ENCODE measurements at places on chromosomes 3 and 15.

DNA sequence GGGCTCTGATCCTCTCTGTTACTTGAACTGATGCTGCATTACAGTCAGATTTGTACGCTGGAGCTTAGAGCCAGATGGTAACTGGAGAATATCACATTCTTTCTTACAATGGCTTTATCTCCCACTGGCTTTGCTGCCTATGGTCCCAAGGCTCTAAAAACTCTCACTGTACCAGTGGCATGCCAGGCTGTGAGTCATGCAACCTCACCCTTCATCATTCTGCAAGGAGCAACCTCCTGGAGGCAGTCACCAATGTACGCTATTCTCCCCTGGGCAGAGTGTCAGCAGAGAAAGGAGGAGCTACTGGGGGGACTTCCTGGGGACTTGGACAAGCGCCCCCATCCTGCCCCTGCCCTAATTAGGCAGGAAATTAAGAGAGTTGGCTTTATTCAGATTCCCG lies 97.9 kb upstream of the EIF1B start:
- no peak for DNase-seq

- peak; percentile 74 for DNase-seq
Measured at GRCh38 chr15:43777267-43777914, 625 bp upstream of the ELL3 start.

- no peak for DNase-seq
Measured at GRCh38 chr15:25184356-25185155, 229.8 kb downstream of the SNRPN start.

- DNase-seq: no peak
Measured at GRCh38 chr15:47035475-47036406, 681.6 kb upstream of the SEMA6D start.

GRCh38 chr3:51921081-51921578 lies 18.0 kb upstream of the IQCF1 start:
- no peak for DNase-seq

- DNase-seq: no peak
Measured at GRCh38 chr3:185797108-185797881, 27.5 kb downstream of the IGF2BP2 start.

GRCh38 chr3:71583566-71584393 lies at the start of gene FOXP1:
Gene FOXP1 (minus strand): TSS chr3:71583728. CDS start chr3:71198381, 385,347 bp downstream.
- DNase-seq: peak; percentile 59

GRCh38 chr3:5980475-5980874 lies 793.0 kb downstream of the EDEM1 start:
- DNase-seq: no peak

- DNase-seq: no peak
Measured at GRCh38 chr3:143140550-143140949, 21.0 kb downstream of the CHST2 start.

GRCh38 chr3:105579439-105579838 lies 212.7 kb downstream of the ALCAM start:
- DNase-seq: no peak

- DNase-seq: peak; percentile 98
Measured at GRCh38 chr3:101940521-101941317, 91.4 kb downstream of the NFKBIZ start.

- peak; percentile 47 for DNase-seq
Measured at GRCh38 chr3:125079675-125080045, 23.9 kb upstream of the HEG1 start.

DNA sequence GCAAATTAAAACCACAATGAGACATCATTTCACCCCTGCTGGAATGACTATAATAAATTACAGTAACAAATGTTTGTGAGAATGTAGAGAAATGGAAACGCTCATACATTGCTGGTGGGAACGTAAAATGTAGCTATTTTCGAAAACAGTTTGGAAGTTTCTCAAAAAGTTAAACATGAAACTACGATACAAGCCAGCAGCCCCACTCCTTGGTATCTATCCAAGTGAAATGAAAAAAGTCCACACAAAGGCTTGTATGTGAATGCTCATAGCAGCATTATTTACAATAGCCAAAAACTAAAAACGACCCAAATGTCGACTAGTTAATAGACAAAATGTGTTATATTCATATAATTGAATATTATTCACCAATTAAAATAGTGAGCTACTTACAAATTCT lies 22.9 kb upstream of the CFAP20DC start:
- no peak for DNase-seq

DNA sequence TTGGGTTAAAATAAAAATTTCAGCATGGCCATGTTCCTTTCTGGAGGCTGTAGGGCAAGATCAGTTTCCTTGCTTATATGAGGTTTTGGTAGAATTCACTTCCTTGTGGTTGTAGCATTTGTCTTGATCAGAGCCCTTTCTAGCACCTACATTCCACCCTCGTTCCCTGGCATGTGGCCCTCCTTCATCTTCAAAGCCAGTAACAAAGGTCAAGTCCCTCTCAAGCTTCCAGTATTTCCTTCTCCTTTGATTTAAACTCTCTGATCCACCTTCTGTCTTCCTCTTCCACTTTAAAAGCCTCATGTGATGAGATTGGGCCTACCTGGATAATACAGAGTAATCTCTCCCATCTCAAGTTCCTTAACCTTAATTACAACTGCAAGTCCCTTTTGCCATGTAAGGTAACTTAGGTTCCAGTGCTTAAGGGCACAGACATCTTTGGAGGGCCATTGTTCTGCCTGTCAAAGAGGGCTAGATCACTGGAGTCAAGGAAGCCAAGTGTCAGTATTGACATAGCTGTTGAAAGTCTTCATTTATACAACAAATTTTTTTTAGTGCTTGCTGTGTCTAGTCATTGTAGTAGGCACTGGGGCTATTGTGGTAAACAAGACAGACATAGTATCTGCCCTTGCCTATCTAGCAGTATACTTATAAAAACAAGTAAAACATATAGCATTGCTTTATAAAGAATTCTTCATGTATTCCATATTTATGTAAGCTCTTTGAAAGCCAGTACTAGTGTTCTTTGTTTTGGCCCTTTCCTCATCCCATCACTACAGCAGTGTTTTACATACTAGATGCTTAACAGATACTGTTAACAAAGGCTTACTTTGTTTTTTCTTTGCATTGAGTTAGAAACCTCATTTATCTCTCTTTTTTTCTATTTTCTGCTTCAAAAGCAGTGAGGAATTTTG lies 40.7 kb downstream of the GLCE start:
- DNase-seq: no peak

- DNase-seq: no peak
Measured at GRCh38 chr3:169244119-169244864, 419.2 kb downstream of the MECOM start.

DNA sequence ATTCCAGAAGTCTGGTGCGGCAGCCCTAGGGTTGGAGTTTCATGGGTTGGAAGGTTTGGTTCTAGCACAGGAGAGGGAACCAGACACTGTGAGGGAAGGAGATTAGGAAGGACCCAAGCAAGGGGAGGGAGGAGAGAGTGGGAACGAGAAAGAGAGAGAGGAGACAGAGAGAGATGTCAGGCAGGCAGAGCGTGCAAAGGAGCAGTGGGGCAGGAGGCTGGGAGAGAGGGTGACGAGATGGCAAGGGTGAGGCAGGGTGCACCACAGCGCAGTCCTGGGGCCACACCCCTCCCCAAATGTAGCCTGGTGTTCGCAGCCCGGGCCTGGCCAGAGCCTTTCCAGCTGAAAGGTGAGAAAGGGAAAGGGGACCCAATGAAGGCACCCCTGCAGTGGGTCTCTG lies 162.9 kb upstream of the TLE3 start:
- no peak for DNase-seq

- DNase-seq: peak; percentile 30
Measured at GRCh38 chr3:189144645-189145044, 27.1 kb upstream of the TPRG1 start.

DNA sequence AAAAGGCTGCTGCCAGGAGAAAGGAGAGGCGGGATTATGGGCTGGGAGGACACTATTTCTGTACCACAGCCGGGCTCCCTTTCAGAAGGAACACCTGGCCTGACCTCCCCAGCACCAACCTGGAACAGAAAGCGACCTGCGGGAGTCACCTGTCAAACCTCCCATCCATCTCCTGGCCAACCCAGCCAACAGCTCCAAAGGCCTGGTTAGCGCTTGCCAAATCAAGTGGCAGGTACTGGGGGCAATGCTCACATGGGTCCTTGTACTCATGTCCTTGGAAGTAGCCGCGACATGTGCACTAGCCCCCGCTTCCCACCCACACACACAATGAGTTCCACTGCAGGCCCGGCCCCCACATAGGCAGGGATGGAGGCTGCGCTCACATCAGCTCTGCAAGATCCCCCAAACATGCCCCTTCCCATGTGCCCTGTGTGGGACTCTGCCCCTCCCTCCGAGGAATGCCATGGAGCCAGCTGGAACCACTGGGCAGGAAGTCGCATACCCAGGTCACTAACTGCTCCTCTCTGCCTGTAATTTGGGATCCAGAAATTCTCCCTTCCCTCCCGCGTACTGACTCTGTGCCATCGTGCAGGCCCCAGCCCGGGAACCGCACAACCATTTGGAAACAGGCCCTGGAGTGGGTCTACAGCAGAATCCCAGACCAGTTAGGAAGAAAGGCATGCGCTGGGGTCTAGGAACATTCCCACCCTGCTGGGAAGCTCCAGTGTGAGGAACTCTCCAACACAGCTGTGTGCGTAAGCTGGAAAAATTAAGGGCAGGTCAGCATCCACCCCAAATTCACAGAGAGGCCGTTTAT lies 98.9 kb downstream of the LRIG1 start:
- no peak for DNase-seq

- DNase-seq: no peak
Measured at GRCh38 chr3:126179825-126180476, 435 bp downstream of the ALDH1L1 start.

- no peak for DNase-seq
Measured at GRCh38 chr3:194080436-194080835, 55.5 kb upstream of the HES1 start.

- DNase-seq: no peak
Measured at GRCh38 chr15:88091444-88092016, 165.0 kb downstream of the NTRK3 start.

- no peak for DNase-seq
Measured at GRCh38 chr3:47533481-47533880, 20.0 kb upstream of the ELP6 start.

DNA sequence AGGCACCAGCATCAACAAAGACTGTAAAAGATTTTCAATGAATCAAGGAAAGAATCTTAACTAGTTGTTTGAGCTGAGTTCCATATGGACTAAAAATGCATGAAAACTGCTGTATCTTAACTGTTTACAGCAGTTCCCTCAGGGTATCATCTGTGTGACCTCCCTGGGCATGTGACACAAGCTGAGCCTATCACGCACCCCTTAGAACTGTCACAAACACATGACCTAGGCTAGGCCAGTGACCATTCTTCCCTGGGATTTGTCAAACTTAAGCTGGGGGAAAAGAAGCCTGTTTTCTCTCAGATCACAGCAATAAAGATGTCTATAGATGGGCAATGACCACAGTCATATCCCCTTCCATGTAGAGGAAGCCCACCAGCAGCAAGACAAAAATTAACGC lies 35.7 kb downstream of the IGF2BP2 start:
- DNase-seq: no peak

- no peak for DNase-seq
Measured at GRCh38 chr3:7585052-7585451, 724.1 kb downstream of the GRM7 start.

GRCh38 chr3:16369276-16369675 lies 104.3 kb downstream of the OXNAD1 start:
- no peak for DNase-seq

DNA sequence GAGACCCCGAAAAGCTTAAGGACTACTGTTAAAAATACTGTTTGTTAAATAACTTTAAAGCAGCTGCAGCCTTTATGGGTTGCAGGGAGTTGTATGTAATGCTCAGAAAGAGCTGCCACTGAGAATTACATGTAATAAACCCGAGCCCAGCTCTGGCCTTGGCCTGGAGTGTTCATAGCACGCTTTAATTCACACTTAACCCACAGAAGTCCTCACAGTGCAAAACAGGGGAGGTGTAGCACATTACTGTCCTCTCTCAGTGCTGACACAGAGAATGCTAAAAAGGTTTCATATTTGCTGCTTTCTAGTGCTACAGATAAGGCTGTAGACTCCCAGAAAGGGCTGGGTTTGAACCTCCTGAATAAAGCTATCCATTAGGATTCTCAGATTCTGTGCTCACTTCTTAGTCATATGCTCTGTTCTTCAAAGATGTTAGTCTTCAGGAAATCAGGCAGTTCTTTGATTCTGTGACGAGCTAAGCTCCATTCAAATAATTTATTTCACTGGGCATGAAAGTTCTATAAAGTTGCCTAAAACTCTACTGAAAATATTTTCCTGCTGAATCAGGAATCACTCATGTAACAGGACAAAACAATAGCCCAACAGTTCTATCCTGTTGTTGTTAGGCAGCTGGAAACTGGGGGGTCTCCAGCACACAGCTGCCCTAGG lies 108.0 kb downstream of the SENP2 start:
- peak; percentile 54 for DNase-seq

GRCh38 chr3:66948041-66948440 lies 50.1 kb upstream of the KBTBD8 start:
- DNase-seq: no peak

- DNase-seq: no peak
Measured at GRCh38 chr3:46927718-46928073, 48.8 kb downstream of the CCDC12 start.

DNA sequence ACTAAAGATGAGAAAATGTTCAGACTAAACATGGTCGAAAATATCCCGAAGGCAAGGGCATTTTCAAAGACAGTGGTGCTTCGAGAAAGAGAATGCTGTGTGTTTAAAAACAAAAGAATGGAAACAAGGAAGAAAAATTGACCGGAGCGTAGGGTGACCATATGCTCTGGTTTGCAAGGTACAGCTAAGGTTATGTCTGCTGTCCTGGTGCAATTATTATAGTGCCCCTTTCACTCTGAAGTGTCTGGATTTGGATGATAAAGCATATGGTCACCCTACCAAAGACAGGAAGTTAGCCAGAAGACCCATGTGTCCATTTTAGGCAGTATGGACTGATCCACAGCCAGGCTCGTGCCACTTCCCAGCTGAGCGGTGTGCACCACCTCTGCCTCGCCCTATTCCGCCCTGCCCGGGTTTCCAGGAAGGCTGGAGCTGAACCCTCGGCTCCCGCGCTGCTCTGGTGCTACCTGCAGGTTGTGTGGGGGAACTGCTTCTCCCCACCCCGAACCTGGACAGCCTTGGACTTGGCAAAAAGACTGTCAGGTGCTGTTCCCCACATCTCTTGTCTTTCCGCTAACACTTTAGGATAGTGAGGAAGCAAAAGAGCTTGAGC lies 25.2 kb downstream of the GOLGA6D start:
- peak; percentile 23 for DNase-seq

- DNase-seq: no peak
Measured at GRCh38 chr3:15041950-15042349, 23.2 kb downstream of the MRPS25 start.

- peak; percentile 46 for DNase-seq
Measured at GRCh38 chr3:16723978-16724377, 118.8 kb upstream of the DAZL start.

GRCh38 chr15:70347321-70348225 lies 249.9 kb upstream of the TLE3 start:
- DNase-seq: no peak

DNA sequence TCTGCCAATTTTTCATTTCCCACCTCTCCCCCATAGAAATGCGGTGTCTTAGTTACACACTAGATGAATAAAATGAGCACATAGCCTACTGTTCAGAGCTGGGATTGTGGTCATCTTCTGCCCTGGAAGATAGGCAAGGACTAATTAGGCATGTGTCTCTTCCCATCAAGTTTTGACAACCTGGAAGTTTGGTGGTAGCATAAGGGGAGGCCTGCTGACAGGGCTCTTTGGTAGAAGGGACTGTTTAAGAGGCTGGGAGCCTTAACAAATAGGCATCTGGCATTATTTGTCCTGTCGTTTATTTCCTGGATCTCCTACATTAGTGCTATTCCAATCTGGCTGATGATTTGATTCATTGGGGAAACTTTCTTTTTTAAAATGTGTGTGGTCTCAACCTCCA lies 512.3 kb downstream of the ZNF385D start:
- no peak for DNase-seq

Data from HCEC 1CT (cell line).